Omental fat pad (tissue), 4 donors: ENCODE measurements at places on chromosomes 12 and 14. TPM values are rescaled to one million over a fixed set of nuclear protein-coding genes. Genes with fewer than 3 reads are reported as not detected.

Gene MSRB3
- total RNA-seq: 43.8 TPM

DNA sequence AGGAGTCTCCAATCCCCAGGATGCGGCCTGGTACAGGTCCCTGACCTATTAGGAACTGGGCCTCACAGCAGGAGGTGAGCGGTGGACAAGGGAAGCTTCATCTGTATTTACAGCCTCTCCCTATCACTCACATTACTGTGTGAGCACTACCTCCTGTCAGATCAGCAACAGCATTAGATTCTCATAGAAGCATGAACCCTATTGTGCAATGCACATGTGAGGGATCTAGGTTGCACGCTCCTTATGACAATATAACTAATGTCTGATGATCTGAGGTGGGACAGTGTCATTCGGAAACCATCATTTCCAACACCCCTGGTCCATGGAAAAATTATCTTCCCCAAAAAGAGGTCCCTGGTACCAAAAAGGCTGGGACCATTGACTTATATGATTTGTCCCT is 1000.5 kb downstream of the FLRT2 start:
- DNase-seq: no peak

DNA sequence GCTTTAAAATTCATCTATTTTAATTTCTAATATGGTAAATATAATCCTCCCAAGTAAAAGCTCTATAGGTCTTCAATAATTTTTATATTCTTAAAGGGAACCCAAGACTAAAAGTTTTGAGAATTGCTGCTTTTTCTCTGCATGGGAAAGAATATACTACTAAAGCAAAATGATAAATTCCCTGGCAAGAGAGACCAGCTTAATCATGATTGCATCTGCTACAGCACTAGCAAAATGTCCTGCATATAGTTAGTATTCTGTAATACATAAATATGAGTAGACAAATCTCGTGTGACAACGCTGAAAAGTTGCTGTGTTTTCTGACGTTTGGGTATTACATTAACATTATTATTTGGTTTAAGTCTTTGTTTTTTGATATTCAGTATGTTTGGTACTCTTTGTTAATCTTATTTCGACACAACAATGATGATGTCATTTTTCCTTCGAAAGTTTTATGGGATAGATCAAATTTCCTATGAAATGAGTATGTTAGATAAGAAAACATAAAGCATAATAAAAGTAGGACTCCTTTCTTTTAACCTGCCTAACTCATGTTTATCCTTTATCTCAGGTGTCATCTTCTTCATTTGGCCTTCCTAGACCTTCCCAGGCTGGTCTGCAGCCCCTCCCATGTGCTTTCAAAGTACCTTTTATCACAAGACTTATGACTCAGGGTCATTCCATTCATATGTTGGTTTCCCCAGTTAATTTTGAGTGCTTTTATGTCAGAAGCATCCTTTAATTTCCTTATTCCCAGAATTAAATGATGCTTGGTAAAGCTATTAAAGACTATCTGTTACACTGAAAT is 321.9 kb downstream of the RAD51B start:
- DNase-seq: no peak

DNA sequence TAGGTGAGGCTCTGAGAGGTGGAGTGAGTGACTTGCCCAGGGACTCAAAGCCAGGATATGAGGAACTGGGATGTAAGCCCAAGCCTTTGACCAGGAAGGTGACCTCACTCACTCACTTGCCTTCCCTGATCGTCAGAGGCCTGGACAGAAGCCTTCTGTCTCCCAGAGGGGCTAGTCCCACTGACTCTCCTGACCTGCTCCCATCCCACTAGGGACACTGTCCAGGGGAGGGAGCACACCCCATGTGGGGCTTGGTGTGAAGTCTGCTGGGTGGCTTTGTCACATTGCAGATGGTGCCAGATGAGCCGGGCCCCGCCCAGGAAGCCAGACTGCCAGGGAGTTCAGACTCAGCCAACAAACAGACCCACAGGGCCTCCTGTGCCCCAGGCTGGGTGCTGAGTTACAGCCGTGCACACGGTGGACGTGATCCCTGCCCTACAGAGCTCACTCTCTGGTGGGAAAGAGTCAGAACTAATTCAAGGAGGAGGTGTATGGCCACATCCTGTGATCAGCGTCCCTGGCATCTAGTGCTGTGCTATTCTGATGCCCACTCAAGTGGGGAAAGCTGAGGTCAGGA is 28.3 kb downstream of the MMAB start:
- DNase-seq: no peak

- DNase-seq: no peak
Observed at GRCh38 chr14:55097881-55098560, 31.0 kb upstream of the LGALS3 start.

DNA sequence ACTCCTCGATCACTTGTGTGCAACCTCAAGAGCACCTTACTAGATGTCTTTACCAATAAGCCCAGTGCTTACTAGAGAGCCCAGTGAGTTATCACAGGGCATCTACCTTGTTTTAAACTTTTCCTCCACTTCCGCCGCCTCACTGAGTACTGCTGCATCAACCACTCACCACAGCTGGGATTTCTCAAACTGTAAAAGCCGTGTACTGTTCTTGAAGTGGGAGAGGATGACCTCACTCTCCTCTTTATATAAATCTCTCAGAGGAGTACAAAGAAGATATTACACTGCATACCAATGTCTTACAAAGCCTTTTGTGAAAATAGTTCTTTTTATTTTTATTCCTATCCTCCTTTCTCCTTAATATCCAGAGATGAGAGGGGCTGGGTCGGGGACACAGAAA is 94.1 kb downstream of the PLCZ1 start:
- DNase-seq: no peak

Gene P2RX2
- total RNA-seq: 2.8 TPM

Gene NR2C1
- total RNA-seq: 23.3 TPM

DNA sequence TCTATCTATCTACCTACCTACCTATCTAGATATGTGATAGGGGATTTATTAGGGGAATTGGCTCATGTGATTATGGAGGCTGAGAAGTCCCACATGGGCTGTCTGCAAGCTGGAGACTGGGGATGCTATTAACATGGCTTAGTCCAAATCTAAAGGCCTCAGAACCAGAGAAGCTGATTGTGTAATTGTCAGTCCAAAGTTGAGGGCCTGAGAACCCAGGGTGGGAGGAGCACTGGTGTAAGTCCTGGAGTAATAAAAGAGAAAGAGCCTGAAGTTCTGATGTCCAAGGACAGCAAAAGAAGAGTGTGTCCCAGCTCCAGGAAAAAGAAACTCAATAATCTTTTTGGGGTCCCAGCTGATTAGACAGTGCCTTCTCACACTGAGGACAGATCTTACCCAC is 98.5 kb upstream of the SEL1L start:
- no peak for DNase-seq

DNA sequence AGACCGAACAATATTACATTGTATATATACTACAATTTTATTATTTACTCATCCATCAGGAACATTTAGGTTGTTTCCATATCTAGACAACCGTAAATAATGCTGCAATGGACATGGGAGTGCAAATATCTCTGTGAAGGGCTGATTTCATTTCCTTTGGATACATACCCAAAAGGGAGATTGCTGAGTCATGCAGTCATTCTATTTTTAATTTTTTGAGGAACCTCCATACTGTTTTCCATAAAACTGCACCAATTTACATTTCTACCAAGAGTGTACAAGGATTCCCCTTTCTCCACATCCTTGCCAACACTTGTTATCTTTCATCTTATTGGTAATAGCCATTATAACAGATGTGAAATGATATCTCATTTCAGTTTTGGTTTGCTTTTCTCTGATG is 84.7 kb downstream of the SLC41A2 start:
- DNase-seq: no peak

Gene INHBE
- not detected for total RNA-seq

Gene KRT85
- not detected for total RNA-seq

Gene ANKRD33
- not detected for total RNA-seq

DNA sequence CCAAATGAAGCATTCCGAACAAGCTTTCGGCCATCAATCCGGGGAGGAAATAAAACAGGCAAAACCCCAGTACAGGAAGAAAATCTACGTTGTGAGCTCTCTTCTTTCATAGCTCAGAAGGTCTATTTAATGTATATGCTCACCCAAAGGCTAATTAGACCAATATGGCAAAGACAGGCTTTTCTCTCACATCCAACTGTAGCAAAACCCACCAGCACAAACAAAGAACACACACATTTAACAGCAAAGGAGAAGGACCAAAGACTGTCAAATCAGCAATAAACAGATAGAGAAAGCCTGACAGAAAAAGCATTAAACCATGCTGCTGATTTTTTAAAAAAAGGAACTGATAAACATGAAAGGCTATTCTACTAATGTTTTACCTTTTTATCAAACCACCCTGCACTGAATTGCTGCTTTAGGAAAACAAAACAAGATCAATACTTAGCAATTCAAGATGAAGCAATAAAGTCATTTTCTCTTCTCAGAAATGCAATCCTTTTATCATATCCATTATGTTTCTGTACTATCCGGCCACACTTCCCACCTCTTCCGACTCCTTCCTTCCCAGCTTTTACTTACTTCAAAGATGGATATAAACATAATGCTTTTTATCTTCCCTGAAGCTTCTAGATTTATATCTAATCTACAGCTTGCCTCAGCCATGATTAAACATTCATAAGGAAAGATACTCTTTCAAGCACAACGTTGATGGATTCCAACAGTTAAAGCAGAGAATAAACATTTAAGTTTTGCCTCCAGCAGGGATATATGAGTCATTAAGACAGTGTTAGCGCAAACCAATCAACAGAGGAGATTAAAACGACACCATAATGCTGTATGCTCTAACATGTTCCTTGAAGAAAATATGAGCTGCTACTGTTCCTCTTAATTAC is 74.6 kb upstream of the BBS10 start:
- no peak for DNase-seq

DNA sequence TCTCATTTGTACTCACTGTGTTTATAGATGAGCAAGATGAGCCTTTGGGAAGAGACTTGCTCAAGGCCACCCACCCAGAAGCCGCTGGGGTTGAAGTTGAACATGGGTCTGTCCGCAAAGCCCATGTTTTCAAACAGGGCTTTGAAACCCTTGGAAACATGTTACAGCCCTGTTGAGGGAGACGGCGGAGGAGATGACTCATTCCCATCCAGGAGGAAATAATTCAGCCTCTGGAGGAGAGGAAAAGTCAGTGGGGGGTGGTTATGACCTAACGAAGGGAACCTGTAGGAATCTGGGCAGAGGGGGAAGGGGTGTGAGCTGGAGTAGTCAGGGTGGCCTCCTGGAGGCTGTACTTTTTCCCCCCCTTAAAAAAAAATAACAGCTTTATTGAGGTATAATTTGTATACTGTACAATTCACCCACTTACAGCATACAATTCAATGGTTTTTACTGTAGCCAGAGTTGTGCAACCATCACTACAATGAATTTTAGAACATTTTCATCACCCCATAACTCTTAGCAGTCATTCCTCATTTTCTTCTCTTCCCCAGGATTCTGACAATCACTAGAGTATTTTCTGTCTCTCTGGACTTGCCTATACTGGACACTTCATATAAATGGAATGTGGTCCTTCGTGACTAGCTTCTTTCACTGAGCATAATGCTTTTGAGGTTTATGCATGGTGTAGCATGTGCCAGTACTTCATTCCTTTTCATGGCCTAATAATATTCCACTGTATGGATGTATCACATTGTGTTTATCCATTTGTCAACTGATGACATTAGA is 1.9 kb upstream of the RIN3 start:
- DNase-seq: no peak

Gene SOAT2
- total RNA-seq: not detected

Gene AMDHD1
- 0.69 TPM for total RNA-seq

- DNase-seq: no peak
Observed at GRCh38 chr12:76033081-76034011, 1.8 kb upstream of the PHLDA1 start.

- no peak for DNase-seq
Observed at GRCh38 chr12:116528065-116528464, 31.1 kb upstream of the MAP1LC3B2 start.

GRCh38 chr14:55417955-55418354 is 6.3 kb upstream of the ATG14 start:
- no peak for DNase-seq

DNA sequence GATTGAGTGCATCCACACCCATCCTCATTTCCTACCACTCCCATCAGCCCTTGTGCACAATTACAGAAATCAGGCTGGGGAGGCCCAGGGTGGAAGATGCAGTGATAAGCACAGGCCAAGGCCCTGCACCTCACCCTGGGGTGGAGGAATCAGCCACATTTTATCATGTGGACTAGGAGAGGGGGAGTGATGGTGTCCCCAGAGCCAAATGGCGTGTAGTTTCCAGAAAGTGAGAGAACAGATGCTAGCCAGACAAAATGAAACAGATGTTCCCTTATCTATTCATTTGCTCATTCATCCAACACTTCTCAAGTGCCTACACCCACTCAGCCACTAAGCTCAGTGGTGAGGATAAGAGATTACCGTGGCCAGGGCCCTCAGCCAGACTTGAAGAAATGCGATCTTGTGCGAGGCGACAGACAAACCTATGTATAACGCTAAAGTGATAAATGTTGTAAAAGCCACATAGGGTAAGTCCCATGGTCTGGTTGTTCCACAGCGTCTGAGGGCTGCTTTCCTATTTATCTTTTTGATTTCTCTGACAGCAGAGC is 93.6 kb downstream of the STAB2 start:
- no peak for DNase-seq

DNA sequence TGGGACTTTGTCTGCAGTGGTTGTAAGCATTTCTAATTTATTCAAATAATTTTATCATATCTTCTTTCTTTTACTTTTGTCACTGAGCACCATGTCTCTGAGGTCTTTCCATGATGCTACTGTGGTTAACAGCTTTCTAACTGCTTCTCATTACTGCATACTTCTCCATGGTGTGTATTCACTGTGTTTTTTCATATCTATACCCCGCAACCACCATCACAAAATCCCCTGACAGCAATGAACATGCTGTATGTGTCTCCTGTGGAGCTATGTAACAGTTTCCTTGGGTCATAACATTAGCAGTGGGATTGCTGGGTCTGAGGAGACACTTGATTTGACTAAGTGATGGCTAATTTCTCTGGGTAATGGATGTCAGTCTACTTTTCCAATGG is 29.2 kb upstream of the CHST11 start:
- DNase-seq: no peak

GRCh38 chr12:52186118-52186840 is 5.5 kb downstream of the KRT80 start:
- no peak for DNase-seq

DNA sequence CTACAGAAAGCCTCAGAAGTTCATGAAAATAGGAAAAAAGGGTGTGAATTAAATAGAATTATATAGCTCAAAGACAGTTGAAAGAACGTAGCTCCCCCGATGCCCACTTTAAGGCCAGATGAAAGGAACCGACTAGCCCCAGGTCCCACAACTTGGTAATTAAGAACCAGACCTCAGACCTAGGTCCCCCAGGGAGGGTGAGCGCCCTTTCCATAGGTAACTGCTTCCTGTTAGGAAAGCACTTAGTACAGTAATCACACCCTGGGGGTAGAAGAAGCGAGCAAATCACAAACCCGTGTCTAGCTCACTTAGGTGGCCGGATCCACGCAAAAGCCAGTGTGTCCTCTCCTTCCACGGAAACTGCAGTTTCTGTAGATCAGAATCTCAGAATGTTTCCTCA is 77.1 kb downstream of the PLXNC1 start:
- no peak for DNase-seq

DNA sequence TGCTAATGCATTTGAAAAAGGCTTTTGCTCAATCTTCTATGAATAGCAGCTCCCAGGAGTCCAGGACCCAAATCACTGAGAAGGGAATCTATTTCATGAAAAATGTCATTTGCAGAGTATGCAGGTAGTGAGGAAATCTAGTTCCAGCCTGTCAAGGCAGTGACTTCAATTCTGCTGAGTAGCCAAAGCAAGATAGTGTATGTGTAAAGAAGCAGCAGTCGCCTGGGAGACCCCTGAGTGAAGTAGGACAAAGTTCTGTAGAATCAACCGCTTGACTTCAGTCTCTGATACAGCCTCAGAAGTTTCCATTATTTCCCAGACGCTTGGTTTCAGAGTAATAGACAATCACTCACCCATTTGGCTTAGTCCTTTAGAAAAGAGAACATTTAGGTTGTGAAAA is 435.6 kb upstream of the LRFN5 start:
- no peak for DNase-seq
